Bone marrow (tissue), 2 donors: ENCODE measurements at places on chromosomes 12 and 14.

GRCh38 chr12:109069307-109070271 is 17.2 kb downstream of the USP30 start:
- no peak for DNase-seq

DNA sequence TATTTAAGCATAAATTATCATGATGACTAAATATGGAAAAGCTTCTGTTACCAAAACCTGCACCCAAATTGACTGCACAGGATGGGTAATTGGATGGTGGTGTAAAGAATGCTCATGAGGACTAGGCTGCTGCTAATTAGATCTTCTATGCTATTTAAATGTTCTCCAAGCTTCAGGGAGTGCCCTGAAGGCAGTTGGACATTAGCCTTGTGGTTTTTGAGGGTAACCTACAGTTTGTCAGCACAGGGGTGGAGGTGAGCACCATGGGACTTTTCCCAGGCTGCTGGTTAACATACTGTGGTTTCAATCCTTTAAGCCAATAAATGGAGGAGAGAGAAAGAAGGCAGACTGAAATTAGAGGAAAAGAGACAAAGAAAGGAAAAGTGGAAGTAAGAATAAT is 145.0 kb downstream of the WIF1 start:
- no peak for DNase-seq

DNA sequence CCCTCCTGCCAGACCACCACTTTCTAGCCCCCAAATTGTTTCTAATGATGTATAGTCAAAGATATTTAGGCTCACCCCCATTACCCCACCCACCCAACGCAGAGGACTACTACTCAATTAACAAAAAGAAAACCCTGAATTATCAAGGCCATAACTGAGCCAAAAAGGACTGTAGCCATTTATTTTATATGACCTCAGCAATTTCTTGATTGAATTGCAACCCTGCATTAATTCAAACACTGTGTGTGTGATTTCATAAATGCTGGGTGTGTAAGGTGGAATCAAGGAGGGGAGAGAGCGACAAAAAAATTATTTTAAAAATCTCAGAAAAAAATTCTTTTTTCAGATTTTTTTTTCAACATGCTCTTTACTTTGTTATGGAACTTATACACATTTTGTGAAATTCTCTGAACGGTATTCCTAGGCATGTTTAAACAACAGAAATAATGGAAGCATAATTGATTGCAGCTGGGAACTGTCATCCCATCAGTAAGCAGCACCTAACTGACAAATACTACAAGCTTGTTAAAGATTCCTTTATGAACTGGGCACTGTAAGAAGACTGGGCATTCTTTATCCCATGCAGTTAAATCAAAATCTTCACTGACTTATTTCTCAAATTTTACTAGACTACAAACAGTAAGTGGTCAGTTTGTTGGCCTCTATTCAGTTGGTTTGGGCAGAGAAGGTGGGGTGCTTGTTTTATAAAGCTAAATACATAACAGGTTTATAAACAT is 179.1 kb downstream of the SOX5 start:
- no peak for DNase-seq

- no peak for DNase-seq
These were observed 20.8 kb upstream of the SAV1 start for GRCh38 chr14:50688875-50689274.

- DNase-seq: no peak
These were observed 64.7 kb upstream of the ESRRB start for GRCh38 chr14:76311079-76311758.
